BJ (cell line): ENCODE measurements at places on chromosomes 12 and 14.

- DNase-seq: no peak
Measured at GRCh38 chr12:25759752-25760151, 198.7 kb upstream of the RASSF8 start.

- no peak for DNase-seq
Measured at GRCh38 chr14:54170301-54170700, 213.7 kb upstream of the BMP4 start.

- no peak for DNase-seq
Measured at GRCh38 chr12:29794862-29795261, 11.1 kb upstream of the TMTC1 start.

GRCh38 chr14:35286003-35286600 is 6.1 kb upstream of the PSMA6 start:
- no peak for DNase-seq

- peak; percentile 99 for DNase-seq
Measured at GRCh38 chr12:12976366-12976765, 23.7 kb downstream of the HEBP1 start.

DNA sequence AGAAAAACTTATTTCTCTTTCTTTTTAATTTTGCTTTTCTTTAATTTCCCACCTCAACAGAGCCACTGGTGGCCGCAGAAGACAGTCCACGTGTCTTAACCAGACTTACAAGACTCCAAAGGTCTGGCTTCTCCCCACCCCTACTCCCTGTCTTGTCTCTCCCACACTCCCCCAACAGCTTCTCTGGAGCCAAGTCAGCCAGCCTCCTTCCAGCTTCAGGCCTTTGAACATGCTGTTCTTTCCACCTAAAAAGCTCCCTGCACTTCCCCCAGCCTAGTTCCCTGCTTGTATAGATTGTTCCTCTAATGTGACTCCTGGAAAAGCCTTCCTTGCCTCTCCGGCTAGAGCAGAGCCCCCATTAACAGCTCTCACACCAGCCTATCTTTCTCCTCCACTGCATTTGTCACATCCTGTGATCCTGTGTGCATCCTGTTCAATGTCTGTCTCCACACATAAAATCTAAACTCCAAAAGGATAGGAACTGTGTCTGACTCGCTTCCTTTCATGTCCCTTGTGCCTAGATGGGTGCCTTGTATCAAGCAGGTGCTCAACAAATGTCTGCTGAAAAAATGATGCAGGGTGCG is 7.8 kb upstream of the DYNLL1 start:
- no peak for DNase-seq

- DNase-seq: peak; percentile 83
Measured at GRCh38 chr14:23062002-23062401, 4.7 kb upstream of the CDH24 start.

DNA sequence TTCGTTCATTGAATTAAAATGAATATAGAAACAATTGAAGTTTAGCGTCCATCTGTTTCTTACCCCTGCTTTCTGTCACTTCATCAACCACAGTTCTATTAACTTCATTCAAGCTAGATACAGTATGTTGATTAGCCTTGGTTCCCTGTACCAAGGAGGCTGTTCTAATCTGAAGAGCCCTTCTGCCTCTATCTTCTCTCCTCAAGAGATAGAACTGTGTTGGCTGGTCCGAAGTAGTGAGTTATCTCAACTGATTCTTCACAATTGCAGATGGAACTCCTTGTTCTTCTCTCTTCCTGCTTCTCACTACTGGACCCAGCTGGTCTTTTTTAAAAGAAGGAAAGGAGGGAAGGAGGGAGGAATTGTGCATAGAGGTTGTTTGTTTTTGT is 82.1 kb upstream of the TRAF3 start:
- no peak for DNase-seq

DNA sequence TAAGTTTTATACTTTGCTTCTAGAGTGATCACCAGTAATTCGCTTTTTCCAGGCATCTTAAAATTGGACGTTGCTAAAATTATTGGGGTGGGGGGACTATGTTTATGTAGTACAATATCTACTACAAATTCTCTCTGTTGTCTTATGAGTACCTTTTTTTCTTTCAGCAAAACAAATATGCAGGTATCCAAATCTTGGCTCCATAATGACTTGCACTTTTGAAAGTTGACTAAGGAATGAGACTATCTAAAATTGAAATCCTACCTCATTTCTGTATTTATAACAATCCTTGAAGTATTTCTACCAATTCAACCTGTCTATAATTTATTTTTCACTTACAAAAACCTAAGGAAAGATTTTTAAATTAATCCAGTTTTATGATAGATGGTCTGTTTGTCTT is 2.4 kb downstream of the DYNC1H1 start:
- DNase-seq: no peak

DNA sequence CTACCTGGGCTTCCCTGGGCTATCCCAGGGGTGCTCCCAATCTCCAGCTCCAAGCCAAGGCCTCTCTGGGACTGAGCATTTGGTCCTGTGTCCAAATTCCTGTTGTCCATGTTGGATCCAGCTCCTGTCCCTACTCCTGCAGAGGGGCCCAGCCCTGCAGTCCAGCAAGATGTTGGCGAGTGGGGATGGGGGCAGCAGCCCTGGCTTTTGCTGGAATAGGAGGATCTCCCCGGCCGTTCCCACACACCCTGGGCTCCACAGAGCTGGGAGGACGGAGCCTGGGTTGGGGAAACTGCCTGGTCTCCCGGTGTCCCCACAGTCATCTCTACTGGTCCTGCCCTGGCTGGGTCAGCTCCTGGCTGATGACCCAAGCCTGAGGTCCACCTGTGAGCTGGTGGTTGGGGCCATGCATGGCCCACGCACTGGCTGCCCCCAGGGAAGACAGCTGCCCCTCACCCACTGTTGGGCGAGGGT is 219.6 kb upstream of the C14orf180 start:
- no peak for DNase-seq
